ENCODE measurements at places on chromosomes 7 and 10.

DNA sequence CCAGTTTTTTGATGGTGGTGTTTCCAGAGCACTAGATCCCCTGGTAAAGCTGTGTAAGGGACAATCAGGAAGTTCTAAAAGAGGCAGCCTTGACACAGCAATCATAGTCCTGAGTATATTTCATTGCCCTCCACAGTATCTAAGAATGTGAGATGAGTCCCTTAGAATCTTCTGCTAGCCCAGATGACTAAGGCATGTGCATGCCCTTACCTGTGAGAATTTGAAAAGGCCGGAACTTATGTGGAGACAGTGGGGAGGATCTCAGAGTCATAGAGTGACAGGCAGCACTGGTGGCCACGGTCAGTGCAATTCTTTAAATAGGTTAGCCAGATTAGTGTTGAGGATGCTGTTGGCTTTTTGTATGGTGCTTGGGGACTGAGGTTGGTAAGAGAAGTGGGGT lies 361.4 kb upstream of the VSTM2A start:
- DNase-seq = no peak

- no peak for DNase-seq
Measured at GRCh38 chr10:88966797-88967196, 14.2 kb upstream of the ACTA2 start.

GRCh38 chr7:123367031-123367430 lies 167.3 kb upstream of the SLC13A1 start:
- DNase-seq = no peak

GRCh38 chr7:50304911-50305582 lies 531 bp downstream of the IKZF1 start:
- no peak for DNase-seq

DNA sequence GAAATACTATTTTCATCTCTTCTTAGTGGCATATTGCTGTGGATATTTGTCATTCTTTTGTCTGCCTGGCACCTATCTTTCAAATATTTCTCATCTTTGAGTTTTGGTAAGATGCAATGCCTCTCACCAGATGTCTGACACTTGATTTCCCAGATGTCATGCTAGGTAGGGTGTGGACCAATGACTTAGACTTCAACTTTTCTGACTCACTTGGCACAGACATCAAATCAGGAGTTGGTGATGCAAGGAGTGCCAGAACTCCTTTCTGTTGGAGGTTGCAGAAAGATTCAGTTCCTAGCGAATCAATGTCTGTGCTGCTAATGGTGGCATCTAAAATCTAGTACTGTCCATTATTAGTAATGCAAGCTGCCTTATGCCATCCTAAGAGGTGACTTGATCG lies 216.9 kb upstream of the FERD3L start:
- DNase-seq = no peak

DNA sequence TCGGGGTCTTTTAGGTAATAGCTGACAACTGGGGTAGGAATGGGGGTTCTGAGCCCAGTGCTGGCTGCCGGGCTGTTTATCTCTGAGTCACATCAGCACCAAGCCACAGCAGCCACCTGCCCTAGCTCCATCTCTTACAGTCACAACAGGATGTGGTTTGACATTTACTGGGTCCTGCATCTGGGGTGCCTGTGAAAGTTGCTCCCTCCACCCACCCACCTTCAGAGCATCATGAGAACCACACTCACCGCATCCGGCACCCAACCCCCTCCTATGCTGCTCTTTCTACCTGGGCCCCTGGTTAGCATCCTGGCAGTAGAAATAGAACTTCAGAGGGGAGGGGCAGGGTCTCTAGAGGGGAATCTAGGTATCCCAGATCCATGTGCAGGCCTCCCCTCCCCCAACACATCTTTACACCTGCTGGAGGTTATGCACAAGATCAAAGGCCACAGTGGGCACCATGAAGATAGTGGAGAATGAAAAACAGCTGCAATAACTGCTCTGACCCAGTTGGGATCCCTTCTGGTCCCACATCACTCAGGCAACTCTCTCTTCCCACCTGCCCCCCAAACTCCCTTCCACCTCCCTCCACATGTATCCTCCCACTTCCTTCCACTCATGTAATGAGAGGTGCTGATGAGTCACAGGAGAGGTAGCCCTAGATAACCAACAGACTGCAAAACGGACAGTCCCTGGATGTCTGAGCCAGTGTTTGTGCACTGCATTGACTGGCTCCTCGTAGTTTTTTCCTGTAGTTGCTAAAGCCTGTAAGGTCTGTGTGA lies 38.2 kb downstream of the PRSS2 start:
- DNase-seq = no peak

DNA sequence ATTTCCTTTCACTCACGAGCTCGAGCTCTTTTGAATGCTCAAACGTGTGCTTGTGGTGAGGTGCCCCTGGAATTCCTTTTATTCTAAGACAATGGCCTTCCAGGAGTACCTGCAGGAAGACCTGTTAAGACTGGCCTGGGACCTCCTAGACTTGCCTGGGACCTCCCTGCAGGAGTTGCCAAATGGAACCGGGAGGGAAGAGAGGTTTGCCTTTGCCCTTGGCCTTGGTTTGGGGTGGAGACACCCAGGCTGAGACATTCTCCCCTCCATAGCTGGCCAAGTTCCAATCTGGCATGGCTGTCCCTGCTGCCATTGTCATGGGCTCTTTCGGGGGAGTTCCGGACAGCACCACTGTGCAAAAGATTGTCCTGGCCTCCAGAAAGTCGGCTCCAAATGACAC lies 39.7 kb downstream of the DNAJB12 start:
- no peak for DNase-seq

DNA sequence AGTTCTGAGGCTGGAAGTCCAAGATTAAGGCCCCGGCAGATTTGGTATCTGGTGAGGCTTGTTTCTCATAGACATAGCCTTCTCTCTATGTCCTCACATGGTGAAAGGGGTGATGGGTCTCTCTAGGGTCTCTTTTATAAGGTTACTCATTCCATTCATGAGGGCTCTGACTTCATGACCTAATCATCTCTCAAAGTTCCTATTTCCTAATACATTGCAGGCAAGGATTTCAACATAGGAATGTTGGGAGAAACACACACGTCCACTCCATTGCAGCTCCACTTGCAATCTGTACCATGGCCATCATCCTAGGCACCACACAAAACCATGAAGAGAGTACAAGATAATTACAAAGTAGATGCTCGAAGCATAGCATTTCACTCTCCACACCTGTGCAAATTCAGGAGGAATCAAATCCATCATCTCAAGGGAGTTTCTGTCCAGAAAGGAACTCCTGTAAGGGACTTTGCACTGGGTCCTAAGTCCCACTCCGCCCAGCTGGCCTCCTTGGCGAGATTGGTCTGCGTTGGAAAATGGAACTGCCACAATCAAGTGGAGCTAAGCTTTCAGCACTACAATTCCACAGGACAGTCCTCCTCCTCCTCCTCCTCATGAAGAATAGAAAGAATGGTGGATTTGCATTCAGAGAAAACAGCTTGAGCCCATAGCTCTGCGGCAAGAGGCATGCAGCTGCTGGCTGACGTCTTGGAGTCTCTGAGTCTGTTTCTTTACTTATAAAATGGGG lies 8.8 kb downstream of the DDC start:
- DNase-seq = no peak

- no peak for DNase-seq
Measured at GRCh38 chr7:84524714-84525694, 330.4 kb upstream of the SEMA3A start.
